ENCODE measurements at places on chromosomes 2 and 18. TPM values are rescaled to one million over a fixed set of nuclear protein-coding genes. Genes with fewer than 3 reads are reported as not detected.

GRCh38 chr2:47386551-47386950, 16.4 kb upstream of the MSH2 start:
- no peak for DNase-seq

DNA sequence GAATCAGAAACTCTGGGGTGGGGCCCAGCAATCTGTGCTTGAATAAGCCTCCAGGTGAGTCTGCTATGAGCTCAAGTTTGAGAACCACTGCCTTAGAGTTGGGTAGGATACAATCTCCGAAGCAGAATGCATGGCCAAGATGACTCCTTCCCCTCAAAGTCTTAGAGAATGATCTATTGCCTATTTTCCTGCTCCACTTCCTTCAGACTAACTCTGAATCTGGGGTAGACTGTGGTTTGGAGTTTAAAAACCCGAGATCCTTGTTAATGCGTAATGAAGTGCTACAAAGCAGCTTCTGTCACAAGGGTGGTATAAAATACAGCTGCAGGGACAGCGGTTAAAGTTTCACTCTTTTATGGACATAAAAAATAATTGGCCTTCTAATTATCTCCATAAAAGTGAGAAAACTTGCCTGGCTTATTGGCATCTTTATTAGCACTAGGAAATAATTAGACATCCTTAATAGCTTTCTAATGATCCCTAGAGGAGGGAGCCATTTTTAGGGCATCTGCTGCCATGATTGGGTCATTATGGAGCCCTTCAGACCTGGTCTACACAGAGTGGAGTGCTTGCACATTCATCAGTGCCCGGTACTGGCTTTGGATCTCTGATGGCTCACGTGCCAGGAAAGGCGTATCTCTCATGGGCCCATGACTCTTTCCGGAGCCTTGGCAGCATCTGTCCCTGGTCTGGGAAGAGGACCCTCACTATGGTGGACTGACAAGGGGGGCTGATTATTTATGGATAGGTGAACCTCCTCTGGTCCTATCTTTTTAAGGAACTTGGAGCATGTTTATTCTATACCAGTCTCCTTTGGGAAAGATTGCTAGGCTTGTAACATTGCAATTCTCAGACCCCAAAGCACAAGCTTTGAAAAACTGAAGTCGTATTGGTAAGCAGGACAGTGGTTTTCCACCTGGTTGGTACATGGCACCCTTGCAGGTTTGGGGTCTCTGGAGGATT, 28.2 kb downstream of the SIX2 start:
- no peak for DNase-seq

DNA sequence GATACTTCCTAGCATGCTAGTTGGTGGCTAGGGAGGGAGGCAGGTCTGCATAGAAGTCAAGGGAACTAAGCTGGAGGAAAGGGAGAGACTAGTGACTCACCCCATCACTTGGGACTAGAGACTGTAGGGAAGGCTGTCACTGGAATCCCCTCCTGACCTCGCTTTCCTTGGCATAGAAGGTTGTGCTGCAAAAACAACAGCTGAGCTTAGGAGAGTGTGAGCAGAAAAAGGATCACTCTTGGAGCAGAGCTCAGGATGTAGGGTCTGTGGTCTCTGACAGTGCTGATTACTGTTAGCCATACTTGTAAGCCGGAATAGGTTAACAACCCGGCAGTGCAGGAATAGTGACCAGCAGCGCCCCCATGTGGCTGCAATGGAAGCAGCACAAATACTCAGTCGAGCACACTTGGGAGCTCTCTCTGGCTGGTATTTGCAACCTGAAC, 66.9 kb upstream of the SMAD2 start:
- DNase-seq: no peak

GRCh38 chr2:159186462-159186861, 100.0 kb downstream of the WDSUB1 start:
- DNase-seq: no peak

DNA sequence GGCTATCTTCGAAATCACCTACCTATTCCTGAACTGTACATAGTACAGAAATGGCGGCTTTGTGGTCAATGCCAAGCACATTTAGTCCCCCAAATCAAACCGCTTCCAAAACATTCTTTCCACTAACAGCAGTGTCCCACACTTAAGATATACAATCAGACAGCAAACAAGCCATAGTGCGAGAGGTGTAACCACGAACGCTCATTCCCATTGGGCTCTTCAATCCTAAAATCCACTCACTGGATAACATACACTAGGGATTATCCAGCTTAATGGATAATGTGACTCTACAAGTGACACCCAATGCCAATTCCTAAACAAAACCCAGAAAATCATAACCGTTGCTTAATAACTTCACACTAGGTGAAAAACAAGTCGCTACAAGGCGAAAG, 2.0 kb downstream of the XPO1 start:
- peak; percentile 19 for DNase-seq

DNA sequence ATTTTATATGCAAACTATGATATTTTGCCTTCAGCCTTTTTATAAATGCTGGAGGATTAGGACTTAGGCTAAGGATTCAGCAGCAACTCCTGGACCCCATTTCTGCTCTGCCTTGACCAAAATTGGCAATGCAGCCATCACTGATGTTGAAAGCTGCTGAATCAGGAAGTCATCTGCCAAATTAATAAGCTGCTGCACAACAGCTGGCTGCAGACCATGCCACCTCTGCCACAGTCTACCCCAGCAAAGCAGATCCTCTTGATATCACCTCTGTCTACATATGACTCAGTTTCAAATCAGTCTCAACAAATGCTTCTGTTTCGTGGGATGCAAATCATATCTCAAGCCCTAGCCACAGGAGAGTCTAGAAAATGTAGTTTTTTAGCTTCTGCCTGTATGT, 7.1 kb upstream of the SOS1 start:
- peak; percentile 25 for DNase-seq

DNA sequence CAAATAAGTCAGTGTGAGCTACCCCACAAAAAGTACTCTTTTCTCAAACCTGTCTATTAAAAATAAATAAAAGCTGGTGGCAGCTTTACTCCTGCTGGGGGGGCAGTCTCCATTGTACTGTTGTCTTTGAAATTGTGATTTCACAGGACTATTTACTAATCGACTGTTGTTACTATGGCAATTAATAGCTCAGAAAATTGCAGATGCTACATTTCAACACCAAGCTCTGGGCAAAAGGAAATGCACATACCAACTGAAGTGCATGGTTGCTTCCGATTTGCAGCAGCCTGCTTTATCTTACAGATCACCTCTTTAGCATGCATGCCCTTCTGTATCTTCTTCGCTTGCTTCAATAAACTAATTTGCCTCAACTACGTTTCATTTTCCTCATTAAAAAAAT, 117.6 kb upstream of the DAPL1 start:
- DNase-seq: no peak

GRCh38 chr2:203569677-203570316, 34.7 kb upstream of the RAPH1 start:
- no peak for DNase-seq

- DNase-seq: no peak
Observed at GRCh38 chr2:109305490-109306167, 176.6 kb downstream of the SH3RF3 start.

- DNase-seq: peak; percentile 92
Observed at GRCh38 chr2:19801367-19802080, 100.3 kb downstream of the TTC32 start.

DNA sequence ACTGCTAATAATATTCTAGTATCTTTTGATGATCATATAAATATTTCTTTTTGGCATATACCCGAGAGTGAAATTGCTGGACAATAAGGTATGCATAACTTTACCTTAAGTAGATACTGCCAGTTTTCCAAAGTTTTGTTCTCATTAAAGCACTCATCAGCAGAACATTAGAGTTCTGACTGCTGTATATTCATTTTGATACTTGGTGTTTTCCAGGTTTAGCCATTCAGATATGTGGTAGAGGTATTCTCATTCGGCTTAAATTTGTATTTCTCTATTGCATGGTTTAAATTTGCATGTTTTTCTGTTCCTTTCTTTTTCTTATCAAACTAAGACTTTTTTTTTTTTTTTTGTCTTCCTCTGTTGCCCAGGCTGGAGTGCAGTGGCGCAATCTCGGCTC, 18.2 kb downstream of the CYBRD1 start:
- no peak for DNase-seq

DNA sequence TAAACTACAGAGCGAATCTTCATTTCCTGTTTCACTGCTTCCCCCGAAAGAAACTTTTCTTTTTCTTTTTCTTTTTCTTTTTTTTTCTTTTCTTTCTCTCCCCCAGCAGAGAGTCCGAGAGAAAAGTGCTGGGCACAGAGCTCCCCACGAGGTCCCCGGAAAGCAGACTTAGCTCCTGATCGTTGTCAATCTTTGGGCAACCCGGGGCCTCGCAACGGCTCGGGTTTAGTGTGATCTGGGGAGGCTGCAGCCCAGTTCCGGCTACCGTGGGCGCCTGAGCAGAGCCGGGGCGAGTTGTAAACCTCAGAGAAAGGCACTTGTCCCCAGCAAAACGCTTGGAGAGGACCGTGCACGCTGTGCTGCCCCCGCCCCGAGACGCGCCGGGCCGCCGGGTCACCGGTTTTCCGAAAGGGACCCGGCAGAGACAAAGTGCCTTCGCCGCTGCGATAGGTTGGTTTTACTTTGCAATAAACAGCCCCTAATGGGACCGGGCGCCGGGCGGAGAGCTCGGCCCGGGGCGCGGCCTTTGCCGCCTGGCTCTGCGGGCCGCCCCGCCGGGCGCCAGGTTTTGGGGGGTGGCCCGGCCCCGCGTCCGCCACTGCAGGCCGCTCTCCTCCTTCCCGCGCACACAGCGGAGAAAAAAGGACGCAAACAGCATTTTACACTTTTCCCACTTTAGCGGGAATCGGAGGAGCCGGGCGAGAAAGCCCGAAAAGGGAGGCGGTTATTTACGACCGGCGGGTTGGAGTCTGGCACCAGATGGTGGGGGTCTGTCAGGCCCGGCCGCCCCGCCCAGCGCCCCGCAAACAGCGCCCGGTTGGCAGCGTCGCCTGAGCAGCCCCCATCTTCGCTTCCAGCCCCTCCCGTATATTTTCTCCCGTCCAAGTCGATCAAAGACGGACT, 136.0 kb downstream of the INSIG2 start:
- no peak for DNase-seq

- DNase-seq: peak; percentile 50
Observed at GRCh38 chr2:97699765-97700444, 13.5 kb upstream of the ZAP70 start.

Gene IL36G
- total RNA-seq: not detected

Gene TMEM182
- total RNA-seq: 4.5 TPM

Gene PTPN4
- total RNA-seq: 15.1 TPM

Gene CRYBA2
- not detected for total RNA-seq

Gene PHOSPHO2
- total RNA-seq: 5.0 TPM

Gene B3GNT7
- total RNA-seq: not detected

Gene TUBB8B
- not detected for total RNA-seq

Gene FIGN
- total RNA-seq: 2.4 TPM

Gene DHRS9
- 0.12 TPM for total RNA-seq

Gene ANTXR1
- 34.5 TPM for total RNA-seq
